ENCODE measurements at places on chromosomes 12 and 14. TPM values are rescaled to one million over a fixed set of nuclear protein-coding genes. Genes with fewer than 3 reads are reported as not detected.

DNA sequence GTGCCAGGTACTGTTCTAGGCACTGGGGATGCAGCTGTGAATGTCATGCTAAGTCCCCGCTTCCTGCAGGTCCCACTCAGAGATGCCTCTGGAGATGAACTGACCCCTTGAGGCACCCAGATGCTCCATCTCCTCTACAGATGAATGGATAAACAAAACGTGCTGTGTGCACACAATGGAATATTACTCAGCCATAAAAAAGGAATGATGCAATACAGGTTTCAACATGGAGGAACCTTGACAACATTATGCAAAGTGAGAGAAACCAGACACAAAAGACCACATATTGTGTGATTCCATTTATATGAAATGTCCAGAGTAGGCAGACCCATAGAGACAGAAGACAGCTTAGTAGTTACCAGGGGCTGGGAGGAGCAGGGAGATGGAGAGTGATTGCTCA lies 320.1 kb upstream of the DIO3 start:
- no peak for DNase-seq
- no peak overlapping the region for H3K27ac ChIP-seq
- H3K36me3 ChIP-seq = no peaks in the 10 kb centered on the region
- no peak overlapping the region for H3K4me3 ChIP-seq

FAM181A gene
- total RNA-seq = not detected

SLC2A14 gene
- total RNA-seq = 15.8 TPM

LTB4R gene
- 37.9 TPM for total RNA-seq

DNA sequence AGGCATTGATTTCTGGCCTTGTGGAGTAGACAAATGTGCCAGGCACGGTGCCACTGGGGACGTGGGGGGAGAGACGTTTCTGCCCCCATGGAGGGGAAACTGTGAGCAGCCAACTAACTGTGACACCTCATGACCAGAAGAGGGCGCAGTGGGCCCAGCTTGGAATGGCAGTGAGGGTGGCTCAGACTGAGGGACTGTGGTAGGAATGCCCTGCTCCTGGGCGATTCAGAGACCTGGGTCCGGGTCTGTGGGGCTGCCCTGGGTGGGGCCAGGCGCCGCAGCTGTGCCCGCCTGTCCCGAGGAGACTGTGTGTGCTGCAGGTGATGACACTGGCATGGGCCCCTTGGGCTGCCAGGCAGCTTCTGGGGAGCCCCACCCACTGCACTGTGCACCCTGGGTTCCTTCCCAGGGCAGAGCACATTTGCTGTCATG lies 60.6 kb downstream of the SLC25A47 start:
- DNase-seq = peak; percentile 74
- H3K27me3 ChIP-seq = no peaks in the 10 kb centered on the region
- no peak overlapping the region for H3K4me3 ChIP-seq
- no peak overlapping the region for H3K27ac ChIP-seq
- H3K36me3 ChIP-seq = no peaks in the 10 kb centered on the region

GRCh38 chr14:100384819-100385813 lies 62.0 kb downstream of the SLC25A47 start:
- H3K27ac ChIP-seq = no peak overlapping the region
- no peak for DNase-seq
- no peak overlapping the region for H3K4me3 ChIP-seq

- H3K4me3 ChIP-seq = no peak overlapping the region
- no peaks in the 10 kb centered on the region for H3K36me3 ChIP-seq
- H3K4me1 ChIP-seq = no peaks in the 10 kb centered on the region
- no peak overlapping the region for H3K27ac ChIP-seq
Measured at GRCh38 chr14:56278383-56278782, 160.2 kb downstream of the PELI2 start.

OR4E2 gene
- total RNA-seq = 0.25 TPM

DNA sequence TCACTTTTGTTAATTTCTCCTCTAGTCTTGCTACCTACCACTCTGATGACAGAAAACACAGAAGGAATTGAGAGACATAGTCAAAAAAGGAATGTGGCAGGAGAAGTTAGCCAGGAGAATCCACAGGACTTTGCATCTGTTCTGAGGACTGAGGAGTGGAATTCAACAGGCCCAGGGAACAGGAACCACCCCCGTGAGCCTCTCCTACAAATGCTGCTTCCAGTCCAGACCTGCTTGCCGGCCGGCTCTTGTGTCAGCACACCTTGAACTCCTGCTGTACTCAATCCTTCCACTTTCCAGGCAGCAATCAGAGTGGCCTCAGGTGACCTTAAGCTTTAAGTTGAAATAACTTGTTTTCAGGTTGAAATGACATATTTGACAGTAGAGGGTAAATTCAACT lies 903.1 kb downstream of the BCL11B start:
- no peak for DNase-seq
- H3K4me3 ChIP-seq = no peak overlapping the region
- H3K27me3 ChIP-seq = no peaks in the 10 kb centered on the region
- H3K36me3 ChIP-seq = no peaks in the 10 kb centered on the region

INHBC gene
- total RNA-seq = not detected

DNA sequence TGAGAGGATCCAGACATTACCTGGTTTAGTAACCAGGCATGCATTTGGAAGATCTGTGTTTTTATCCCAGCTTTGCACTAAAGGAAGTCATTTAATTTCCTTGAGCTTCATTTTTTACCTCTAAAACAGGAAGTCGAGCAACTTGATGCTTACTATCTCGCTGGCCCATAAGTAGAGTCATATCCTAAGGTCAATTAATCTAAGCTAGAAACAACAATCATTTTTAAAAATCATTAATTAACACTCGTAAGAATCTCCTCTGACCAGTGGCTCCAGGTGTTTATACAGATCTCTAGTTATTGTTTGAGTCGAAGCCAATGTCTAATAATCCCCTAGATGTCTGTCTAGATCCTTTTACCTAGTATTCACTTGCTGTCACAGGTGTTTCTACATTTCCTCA lies 355.8 kb upstream of the DCN start:
- H3K4me1 ChIP-seq = no peaks in the 10 kb centered on the region
- no peak for DNase-seq
- no peak overlapping the region for H3K27ac ChIP-seq
- no peaks in the 10 kb centered on the region for H3K27me3 ChIP-seq
- no peaks in the 10 kb centered on the region for H3K36me3 ChIP-seq
- H3K4me3 ChIP-seq = no peak overlapping the region

NKX2-8 gene
- total RNA-seq = not detected

DNA sequence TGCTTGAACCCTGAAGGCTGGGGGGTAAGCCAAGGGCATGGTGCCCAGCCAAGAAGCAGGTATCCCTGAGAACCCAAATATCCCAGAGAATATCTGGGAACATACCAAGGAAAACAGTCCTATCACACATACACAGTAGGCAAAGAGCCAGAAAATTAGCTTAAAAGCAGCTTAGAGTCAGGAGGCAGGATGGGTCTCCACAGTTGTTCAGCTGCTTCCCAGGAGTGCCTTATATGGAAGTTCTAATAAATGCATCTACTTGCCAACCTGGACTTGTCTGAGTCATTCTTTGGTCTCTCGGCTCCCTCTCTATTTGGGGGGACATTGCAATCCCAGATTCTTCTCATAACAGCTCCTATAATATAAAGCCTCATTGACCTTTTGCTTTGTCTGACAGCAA lies 9.0 kb upstream of the GPR135 start:
- no peak overlapping the region for H3K27ac ChIP-seq
- H3K4me3 ChIP-seq = no peak overlapping the region
- peaks cover 23% of the 10 kb centered on the region for H3K36me3 ChIP-seq
- H3K27me3 ChIP-seq = no peaks in the 10 kb centered on the region
- H3K4me1 ChIP-seq = peaks cover 10% of the 10 kb centered on the region

GALNT9 gene
- total RNA-seq = not detected

RNASE2 gene
- total RNA-seq = not detected

GRCh38 chr14:55071870-55072640 lies 20.6 kb downstream of the MAPK1IP1L start:
- H3K27ac ChIP-seq = peak overlapping the region; percentile 40
- H3K27me3 ChIP-seq = no peaks in the 10 kb centered on the region
- peaks cover 40% of the 10 kb centered on the region for H3K4me1 ChIP-seq
- peak; percentile 25 for DNase-seq
- peaks cover 17% of the 10 kb centered on the region for H3K36me3 ChIP-seq

DNA sequence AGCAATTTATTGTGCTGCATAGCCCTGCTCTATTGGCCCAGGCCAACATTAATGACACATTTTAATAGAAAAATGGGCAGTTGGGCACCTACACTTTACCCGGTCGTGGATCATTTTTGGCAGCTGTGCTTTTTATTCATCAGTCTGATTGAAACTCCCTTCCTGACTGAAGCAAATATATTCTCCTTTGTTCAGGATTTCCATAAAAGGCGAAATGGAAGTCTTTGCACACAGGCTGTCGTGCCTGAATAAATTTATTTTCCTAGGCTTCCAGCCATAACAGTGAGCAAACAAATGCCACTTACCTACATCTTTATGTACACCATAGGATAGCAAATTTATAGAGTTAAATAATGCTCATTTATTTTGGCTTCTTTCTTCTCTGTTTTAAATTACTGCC lies 480.7 kb upstream of the DCN start:
- H3K36me3 ChIP-seq = no peaks in the 10 kb centered on the region
- H3K27ac ChIP-seq = no peak overlapping the region
- no peaks in the 10 kb centered on the region for H3K27me3 ChIP-seq
- DNase-seq = no peak
- H3K4me1 ChIP-seq = peaks cover 7% of the 10 kb centered on the region
